OCI-LY7 (cell line): ENCODE measurements at places on chromosomes 6 and 20.

DNA sequence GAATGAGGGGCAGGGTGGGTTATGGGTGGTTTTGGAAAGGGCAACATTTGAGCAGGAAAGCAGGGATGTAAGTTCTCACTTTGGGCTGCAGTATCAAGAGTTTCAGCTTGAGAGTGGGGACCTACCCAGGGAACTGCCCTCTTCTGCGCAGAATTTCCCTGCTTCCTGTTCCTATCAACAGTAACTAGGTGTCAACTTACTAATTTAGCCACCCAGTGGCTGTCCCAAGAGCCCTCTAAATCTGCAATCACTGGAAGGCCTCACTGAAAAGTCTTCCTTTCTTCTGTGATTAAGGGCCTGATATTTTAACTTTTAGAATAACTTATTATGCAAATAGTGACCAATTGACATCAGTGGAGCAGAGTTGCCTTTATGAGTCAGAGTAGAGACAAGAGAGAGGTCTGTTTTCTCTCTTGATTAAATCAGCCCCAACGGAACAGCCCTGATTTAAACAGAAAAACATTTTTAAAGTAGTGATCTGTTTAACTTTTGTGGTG lies 118.2 kb upstream of the RIPOR2 start:
- no peak for DNase-seq

- DNase-seq: peak; percentile 67
Measured at GRCh38 chr6:4879741-4880275, 103.6 kb downstream of the CDYL start.

GRCh38 chr6:8315154-8315553 lies 120.2 kb downstream of the SLC35B3 start:
- no peak for DNase-seq

- no peak for DNase-seq
Measured at GRCh38 chr20:32962053-32962452, 42.2 kb downstream of the SUN5 start.

DNA sequence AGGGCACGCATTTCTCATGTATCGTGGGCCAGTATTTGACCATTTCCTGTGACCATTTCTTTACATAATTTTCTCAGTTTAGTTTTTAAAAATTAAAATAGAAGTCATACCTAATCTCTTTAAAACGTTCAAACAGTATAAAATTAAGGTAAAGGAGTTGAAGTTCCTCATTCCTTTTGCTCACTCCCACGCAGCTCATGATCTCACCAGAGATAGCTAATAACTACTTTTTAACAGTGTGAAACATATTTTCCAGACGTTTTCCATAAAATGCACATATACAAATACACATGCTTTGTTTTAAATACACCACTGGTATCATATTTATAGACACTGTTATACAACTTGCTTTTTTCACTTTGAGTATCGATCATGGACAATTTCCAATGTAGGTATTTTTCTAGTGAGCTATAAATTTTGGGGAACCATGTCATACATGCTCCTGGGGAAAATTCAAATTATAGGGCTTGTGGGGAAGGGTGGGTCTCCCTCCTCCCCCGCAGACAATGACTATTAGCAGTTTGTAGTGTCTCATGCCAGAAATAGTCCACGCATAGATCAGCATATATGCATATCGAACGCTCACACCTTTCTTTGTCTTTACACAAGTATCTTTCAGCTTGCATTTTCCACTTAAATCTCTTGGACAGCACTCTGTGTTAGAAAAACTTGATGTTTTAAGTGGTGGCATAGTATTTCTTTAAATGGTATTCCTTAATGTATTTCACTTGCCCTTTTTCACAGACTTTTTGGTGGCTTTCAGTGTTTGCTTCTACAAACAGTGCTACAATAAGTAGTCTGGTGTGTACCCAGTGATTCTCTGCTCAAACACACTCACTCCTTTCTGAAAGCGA lies 145.5 kb upstream of the ZNF217 start:
- DNase-seq: peak; percentile 20

DNA sequence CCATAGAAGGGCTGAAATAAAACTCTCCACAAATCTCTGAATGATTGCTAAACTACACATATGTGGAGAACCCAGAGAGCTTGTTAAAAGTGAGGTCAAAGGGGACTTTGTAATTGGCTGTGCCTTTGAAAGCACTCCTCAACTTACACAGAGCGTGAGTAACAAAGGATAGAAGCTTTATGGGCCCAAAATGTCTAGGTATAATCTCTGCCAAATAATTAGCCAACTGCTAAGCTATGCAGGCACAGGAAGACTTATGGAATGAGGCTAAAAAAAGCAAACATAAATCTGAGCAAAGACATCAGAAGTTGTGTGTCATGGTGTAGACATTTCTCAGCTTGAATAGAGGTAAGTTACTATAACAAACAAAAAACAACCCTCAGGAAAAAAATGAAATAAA lies 23.3 kb upstream of the UST start:
- no peak for DNase-seq

DNA sequence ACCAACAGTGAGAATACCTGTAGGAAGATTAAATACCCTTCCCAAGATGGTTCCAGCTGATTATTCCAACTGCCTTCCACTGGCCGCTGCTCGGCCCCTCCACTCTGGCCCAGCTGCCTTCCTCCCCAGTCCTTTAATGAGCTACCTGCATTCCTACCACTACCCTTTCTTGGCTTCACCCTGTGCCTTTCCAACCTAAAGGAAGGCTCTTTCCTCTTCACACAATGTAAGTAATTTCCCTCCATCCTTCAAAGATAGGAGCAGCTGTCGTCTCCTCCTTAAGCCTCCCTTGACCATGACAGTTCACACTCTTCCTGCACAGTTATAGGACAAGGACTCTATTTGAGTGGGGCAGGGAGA lies 16.2 kb upstream of the SNX9 start:
- no peak for DNase-seq

- DNase-seq: no peak
Measured at GRCh38 chr6:143863771-143864170, 503 bp upstream of the ZC2HC1B start.

GRCh38 chr6:20334962-20335361 lies 66.7 kb upstream of the E2F3 start:
- DNase-seq: no peak

DNA sequence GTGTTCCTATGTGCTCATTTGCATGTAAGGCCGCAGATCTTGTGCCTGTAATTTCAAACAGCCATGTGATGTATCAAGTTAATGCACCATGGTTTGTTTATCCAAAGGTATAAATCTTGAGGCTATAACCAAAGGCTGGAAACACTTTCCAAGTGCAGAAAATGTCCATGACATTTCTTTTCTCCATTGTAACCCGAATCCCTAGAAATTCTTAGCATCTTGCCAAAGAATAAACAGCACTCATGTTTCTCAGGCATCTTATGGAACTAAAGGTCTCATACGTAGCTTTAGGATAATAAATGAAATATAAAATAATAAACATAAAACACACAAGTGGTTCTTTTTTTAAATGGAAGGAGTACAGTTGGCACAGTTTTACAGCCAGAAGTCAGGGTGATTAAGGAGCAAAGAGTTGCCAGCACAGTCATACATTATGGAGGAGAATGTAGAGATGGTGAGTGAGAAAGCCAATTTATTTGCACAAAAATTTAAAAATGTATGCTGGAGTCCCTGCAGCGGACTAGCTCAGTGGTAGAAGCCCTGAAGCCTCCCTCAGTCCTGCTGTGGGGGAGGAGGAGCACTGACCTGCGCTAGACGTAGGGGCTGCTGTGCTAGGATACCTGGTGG lies 18.0 kb downstream of the CDH26 start:
- DNase-seq: no peak
